ENCODE measurements at places on chromosomes 1 and 21.

DNA sequence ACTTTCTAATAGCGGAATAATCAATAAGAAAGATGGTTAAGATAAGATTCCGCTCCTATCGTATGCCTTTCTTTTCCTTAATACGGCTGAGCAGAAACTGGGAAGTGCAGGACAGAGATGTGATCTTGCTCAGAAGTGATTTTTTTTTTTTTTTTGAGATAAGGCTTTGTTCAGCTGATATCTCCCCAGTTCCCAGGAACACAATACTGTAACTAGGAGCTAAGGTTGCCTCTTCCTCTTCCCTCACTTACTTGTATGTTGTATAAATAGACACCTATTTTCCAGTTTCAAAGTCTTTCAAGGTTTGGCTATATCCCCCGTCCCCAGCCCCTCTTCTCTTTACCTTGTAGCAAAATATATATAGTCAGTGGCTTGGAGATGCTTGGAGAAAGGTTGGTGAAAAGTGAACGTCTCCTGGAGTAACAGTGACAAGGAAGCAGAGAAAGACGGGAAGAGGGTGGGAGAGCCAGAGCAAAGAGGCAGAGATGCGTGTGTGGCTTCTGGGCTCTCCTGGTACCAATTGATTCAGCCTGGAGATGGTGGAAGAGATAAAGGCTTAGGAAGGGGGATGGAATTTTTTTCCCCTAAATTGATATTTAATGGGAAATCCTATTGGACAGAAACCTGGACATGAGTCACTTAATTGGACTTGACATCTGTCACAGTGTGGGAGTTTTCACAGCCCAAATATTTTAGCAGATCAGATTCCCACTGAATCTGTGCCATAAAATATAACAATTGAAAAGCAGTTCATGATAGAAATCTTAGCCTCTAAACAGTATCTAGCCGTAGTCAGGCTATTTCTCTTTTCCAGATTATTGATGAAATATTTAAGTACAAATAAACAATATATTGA, at the start of gene NHLH2:
TSS of gene NHLH2 (minus strand) at position 522 of the 856 bp plus-strand sequence. CDS start 2,754 bp downstream, outside the sequence.
- DNase-seq = no peak

- DNase-seq = no peak
Observed at GRCh38 chr1:41476807-41477361, 7.6 kb downstream of the EDN2 start.

- DNase-seq = no peak
Observed at GRCh38 chr1:151970626-151971025, 23.0 kb downstream of the S100A10 start.

DNA sequence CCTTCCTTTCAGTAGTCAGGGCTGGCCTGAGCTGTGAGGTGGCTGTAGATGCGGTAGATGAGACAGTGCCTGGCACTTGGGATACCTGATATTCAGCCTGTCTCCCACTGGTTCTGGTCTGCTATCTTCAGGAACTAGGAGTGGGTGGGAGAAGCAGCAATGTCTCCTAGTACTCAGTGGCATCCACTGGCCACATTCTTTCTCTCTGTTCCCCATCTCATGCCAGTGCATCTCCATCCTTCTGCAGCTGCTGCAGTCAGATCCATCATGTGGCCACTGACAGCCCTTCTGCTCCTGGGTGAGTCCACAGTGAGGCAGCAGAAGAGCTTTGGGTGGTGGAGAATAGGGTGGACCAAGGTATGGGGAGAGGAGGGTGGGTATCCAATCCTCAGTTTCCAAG, 1.1 kb downstream of the FCRLB start:
- DNase-seq = no peak
